ENCODE measurements at places on chromosomes 11 and 22.
A peak's percentile ranks its signal among the peaks of the same experiment; 100 is the strongest.

GRCh38 chr11:32939046-32939445, 46.4 kb downstream of the QSER1 start:
- no peak for DNase-seq

DNA sequence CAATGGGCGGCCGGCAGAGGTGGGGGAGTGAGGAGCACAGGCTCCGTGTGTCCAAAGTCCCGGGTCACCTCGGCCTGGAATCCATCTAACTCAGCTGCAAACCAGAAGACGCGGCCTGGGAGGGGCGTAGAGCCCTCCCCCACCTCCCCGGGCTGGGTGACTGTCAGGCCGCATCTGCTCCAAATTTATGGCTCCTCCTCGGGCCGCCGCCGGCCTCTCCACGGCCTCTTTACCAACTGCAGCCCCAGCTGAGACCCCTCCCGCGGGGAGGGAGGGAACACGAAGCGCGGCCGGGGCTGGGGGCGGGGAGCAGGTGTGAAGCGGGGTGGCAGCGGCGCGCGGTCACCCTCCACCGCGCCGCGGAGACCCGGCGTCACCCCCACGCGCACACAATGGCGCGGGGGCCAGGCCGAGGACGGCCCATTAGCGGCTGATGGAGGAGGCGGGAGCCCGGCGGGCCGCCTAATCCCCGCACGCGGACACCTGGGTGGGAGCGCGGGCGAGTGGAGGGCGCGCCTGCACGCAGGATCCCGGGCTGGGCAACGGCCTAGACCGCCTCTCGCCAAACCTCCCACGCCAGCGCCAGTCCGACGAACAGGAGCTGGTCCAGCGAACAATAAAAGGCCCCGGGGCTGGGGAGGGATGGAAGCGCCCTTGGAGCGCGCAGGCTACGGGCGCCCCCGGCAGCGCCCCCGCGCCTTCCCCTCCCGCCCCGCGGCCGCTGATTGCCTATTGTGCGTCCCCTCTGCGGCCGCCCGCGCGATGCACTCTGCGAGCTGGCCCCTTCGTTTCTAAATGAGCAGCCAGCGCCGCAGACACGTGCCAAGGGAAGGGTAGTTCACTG, 25.9 kb upstream of the ROBO3 start:
- DNase-seq, result no peak

DNA sequence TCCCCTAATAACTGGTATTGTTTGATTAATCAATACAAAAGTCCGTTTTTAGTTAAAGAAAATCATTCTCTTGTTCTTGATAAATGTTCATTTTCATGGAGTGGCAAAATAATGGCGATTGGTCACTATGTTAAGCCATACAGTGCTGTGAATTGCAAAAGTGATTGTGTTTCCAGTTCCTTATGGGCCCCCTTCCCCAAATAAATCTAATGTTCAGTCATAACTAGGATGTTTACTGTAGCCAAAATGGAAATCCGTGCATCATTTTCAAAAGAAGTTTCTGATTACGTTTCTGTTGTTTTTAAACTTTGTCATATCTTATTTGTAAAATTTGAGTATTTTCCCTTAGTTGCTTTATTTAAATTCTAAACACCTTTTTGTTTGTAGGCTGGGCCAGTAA, 845 bp downstream of the RBM7 start:
- DNase-seq, result no peak

DNA sequence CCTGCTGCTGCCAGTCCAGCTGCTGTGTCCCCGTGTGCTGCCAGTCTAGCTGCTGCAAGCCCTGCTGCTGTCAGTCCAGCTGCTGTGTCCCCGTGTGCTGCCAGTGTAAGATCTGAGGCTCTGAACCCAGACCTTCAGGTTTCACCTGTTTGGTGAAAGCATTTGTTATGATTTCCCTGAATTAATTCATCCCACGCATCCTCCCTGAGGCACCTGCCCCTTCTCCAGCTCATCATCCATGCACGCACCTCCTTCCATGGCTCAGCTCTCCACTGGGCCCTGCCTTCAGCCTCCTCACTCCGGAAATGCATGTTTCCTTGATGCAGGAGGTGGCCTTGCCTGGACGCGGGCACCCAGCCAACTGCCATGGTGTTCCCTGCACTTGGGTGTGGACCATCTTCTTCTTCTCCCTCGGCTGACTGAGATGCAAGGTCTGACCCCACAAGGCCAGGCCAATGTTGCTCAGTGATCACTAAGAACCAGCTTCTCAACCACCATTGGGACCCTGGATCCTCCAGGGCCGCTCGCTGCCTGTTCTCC, 788 bp downstream of the KRTAP5-10 start:
- no peak for DNase-seq

- no peak for DNase-seq
Observed at GRCh38 chr11:113178381-113179070, 135.9 kb upstream of the TTC12 start.

DNA sequence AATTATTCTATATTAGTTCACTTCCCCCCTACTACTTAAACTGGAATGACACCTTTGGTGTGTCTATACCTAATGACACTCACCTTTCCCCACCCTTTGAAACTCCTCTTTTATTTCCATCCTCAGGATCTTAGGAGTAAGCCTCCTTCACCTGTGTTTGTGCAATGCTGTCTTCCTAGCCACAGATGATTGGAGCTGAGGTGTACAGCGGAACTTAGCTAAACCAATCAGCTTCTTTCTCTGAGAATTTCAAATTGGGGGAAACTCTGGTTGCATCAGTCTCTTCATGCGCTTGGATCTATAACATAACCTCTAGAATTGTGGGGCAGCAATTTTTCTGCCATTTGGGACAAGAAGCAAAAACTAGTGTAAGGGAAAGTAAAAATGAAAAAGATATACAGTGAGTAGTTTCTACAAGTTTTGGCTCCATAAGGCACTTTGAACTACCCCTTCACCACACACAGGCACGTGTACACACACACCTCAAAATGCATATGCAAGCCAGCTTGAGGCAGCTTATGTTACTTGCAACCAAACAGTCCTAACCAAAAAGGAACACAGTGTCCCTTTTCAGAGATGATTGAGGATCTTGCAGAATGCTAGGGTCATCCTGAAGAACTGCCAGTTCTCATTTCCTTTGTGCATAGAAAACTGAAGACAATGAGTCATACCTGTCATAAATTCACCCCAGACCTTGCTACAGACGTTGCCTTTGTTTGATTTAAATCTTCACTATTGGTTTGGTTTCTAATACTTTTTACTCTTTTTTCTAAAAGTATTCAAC, 36.0 kb upstream of the LDLRAD3 start:
- DNase-seq, result no peak

DNA sequence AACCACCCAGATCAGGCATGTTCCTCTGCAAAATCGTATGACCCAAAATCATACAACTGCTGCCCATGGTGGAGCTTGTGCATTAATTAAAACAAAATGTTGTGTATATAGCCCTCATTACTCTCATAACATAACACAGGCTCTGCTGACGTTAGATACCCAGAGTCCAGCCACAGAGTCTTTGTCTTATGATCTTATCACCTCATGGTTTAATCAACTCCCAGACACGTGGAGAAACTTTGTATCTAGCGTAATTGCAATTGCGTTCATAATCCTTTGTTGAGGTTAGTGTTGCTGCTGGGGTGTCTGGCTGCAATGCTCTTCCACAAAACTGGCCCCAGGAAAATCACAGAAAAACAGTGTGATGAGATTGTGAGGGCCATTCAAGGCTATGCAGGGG, 5.0 kb upstream of the APOL1 start:
- DNase-seq, result no peak

GRCh38 chr11:6733326-6734275, 38.2 kb downstream of the OR2AG2 start:
- no peak for DNase-seq

DNA sequence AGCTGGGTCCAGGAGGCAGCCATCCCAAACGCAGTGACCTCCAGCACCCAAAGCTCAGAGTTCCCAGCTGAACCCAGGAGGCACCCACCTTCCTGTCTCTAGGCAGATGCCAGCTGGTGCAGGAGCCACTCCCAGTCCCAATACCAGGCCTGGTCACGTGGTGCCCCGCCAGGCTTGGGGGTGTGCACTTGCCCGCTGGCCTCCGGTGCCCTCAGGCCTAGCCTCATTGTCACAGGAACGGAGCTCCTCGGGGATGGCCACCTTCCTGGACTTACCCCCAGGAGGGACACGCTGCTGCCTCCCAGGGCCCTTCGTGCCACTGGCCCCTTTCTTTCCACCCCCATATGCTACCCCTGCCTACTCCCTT, 4.6 kb downstream of the BID start:
- no peak for DNase-seq

DNA sequence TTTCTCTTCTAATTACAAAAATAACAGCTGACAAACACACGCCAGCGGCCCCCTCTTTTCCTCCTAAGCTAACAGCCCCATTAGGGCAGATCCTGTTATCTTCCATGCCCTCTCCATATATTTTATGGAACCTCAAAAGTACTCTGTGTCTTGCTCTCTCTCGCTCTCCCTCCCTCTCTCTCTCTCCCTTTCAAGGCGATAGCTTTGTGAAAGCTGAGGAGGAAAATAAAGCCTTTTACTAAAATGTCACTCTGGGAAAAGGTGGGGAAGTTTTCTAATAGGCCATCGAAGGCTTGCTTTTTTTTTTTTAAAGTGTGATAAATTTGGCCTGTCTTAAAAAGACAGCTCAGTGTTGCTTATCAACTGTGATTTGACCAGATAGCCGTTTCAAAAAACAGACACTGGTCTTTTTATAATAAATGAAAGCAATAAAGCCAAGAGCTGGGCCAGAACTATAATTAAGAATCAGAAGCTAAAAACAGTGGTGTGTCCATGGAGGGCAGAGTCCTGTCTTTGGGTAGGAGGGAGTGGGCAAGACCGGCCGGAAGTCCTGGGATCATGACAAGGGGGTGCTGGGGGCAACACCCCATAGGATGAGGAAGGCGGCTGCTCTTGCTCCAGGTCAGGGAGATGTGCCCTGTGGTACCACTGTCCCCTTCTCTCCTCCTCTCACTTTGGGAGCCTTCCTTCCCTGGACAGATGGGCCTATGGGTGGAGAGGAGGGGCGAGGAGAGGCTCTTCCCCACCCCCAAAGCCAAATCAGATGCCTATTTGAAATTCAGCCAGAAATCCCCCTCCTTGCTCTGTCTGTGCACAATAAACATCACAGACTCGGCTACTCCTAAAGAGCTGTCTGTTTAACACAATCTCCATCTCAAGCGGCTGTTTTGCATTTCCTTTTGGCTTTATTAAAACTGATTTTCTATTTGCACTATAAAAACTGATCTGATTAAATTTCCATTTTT, 267.2 kb downstream of the BUD13 start:
- no peak for DNase-seq

DNA sequence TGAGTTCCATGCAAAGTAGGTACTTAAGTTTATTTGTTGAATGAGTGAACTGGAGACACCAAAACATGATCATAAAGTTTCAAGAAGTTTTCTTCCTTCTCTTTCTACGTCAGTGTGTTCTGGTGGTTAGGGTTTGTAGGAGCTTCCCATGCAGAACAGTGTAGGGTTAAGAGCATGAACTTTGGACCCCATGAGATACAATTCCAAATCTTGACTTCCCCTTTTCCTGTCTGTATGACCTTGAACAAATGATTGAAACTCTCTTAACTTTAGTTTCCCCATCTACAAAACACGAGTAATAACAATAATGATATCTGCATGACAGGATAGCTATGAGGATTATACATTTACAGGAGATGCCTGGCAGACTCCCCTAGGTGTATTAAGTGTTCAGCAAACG, 41.0 kb upstream of the TENM4 start:
- DNase-seq, result no peak

DNA sequence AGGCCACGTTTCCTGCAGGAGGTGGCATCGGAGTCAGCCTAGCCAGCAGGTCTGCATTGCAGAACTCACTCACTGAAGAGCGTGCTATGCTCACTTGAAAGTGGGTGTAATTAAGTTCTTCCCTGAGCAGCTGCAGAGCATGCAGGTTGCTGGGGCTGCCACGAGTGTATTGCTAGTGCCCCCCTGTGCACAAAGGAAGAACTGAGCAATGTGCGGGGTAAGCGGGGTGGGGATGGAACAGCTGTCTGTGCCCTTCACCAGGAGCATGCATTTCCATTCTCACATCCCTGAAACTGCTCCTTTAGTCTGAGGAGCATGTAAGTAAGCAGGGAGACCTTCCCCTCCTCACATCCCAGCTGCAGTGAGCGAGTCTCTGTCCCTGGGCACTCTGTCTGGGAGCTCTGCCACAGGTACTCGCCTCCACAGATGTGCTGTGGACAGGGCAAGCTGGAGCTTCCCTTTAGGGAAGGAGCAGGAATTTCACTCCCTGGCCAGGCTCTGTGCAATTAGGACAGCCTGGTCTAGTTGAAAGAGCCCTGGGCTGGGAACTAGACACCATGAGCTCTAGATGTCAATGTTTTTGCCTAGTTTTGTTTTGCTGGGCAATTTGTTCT, 1031.8 kb downstream of the NTM start:
- peak; percentile 70 for DNase-seq

DNA sequence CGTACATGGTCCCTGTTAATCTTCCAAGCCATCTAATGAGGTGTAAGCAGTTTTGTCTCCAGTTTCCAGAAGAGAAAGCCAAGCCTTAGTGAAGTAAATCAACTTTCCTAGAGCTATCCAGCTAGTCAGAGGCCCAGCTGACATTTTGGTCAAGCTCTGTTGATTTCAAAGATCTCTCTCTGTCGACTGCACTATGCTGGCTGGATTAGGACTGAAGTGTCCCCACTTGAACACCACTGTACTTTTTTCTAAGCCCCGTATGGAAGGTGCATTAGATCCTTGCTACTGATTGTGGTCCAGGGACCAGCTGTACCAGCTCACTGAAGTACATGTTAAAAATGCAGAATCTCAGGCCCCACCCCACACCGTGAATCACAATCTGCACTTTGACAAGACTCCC, 176.5 kb upstream of the NAV2 start:
- DNase-seq, result no peak

GRCh38 chr11:112453601-112454577, 193.2 kb upstream of the PLET1 start:
- no peak for DNase-seq

- DNase-seq, result no peak
Observed at GRCh38 chr22:39925909-39926679, 25.2 kb downstream of the GRAP2 start.

GRCh38 chr11:116124922-116125714, 620.9 kb upstream of the CADM1 start:
- DNase-seq, result no peak

- no peak for DNase-seq
Observed at GRCh38 chr11:41235668-41236067, 223.8 kb downstream of the LRRC4C start.

- DNase-seq, result no peak
Observed at GRCh38 chr11:10659339-10660216, 34.0 kb downstream of the IRAG1 start.

Measured in left hindlimb (tissue), 1 donor.